ENCODE measurements at places on chromosomes 5 and 9.
A peak's percentile ranks its signal among the peaks of the same experiment; 100 is the strongest.

- no peak for DNase-seq
These were observed 155.1 kb downstream of the PDZD2 start for GRCh38 chr5:31794009-31794408.

DNA sequence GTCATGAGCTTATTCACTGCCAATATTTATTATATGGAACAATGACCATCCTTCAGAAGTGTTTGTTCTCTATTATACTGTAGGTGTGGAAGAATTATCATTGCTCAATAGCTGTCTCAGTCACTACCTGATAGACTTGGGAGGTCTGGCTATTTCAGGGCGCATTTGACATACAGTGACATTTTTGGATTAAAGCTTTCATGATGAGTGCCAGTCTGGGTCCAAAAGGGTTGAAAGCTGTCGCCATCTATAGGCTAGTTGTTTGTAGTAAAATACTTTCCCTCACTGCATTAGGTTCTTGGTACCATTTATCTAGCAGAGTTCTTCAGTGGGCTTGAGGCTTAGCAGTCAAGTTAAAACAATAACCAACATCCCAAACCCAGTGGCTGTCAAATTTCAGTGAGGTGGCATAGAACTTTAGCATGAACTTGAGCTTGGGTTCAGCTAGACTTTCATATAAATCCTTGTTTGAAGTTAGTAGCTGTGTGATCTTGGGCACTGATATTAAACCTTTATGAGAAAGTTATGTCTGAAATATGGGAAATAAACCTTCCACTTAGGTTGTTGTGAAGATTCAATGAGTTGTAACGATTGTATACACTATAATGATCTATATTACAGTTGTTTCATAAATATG lies 110.5 kb upstream of the CDKN2B start:
- no peak for DNase-seq

DNA sequence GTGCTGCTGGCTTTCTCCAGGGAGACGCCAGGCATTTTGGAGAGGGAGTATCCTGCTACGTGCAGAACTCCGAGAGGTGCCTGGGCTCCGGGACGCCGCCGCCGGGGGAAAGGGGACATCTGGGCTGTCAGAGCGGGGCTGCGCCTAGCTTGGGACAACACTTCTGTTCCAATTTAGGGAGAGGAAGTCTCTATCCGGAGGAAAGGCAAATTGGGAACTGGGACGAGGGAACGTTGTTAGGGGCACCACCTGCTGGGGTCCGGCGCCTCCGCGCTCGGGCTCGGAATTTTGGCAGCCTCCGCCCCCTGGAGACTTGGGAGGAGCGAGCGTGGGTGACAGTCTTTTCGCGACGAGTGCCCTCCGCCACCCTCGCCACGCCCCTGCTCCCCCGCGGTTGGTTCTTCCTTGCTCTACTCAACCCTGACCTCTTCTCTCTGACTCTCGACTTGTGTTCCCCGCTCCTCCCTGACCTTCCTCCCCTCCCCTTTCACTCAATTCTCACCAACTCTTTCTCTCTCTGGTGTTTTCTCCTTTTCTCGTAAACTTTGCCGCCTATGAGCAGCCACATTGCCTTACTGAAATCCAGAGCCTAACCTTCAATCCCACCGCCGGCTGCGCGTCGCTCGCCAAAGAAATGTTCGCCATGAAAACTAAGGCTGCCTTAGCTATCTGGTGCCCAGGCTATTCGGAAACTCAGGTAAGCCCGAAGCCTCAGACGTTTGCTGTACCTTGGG lies 1.6 kb downstream of the TSLP start:
- DNase-seq: no peak

- no peak for DNase-seq
These were observed 17.8 kb downstream of the BICD2 start for GRCh38 chr9:92746567-92747458.

- DNase-seq: peak; percentile 7
These were observed 30.2 kb downstream of the MLANA start for GRCh38 chr9:5920860-5921328.

- DNase-seq: no peak
These were observed 91.0 kb downstream of the AOPEP start for GRCh38 chr9:94817291-94818177.

DNA sequence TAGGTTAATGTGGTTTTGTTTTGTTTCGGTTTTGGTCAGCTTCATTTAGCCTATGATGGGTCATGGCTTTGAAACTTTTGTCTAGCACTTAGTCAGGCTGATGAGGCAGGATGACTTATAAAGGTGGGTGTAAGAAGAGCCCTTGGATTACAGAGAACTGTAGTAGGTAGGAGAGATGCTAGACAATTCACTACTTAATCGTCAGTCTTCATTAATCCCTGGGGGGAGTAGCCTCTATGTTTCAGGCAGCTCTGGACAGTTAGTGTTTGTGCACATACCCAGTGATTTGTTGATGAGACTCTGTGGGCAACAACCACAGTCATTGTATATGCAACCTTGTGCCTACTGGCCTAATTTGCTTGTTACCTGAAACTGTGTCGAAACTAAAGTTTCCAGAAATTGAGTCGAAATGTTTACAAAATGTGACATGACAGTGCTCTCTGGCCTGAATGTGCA lies 113.3 kb downstream of the MTREX start:
- no peak for DNase-seq

DNA sequence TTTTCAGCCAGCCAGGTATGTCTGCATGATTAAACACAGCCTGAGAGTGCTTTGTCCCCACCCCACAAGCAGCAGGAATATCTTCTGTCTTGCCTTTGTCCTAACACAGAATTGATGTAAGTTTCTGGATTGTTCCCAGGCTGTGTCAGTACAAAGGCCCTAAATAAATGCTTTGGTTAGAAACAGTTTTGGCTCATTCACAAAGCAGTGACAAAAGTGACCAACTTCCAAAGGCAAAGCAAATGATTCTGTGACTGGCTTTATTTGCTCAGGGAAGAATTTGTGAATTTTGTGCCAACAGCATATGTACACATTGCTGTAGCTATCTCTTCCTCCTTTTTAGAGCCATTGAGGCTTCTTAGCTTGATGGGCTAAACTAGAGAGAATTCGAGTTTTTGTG lies 133.7 kb downstream of the PLPPR1 start:
- DNase-seq: no peak

GRCh38 chr5:143716881-143717280 lies 95.1 kb upstream of the HMHB1 start:
- no peak for DNase-seq

GRCh38 chr9:126965541-126966428 lies 51.2 kb downstream of the RALGPS1 start:
- peak; percentile 37 for DNase-seq

DNA sequence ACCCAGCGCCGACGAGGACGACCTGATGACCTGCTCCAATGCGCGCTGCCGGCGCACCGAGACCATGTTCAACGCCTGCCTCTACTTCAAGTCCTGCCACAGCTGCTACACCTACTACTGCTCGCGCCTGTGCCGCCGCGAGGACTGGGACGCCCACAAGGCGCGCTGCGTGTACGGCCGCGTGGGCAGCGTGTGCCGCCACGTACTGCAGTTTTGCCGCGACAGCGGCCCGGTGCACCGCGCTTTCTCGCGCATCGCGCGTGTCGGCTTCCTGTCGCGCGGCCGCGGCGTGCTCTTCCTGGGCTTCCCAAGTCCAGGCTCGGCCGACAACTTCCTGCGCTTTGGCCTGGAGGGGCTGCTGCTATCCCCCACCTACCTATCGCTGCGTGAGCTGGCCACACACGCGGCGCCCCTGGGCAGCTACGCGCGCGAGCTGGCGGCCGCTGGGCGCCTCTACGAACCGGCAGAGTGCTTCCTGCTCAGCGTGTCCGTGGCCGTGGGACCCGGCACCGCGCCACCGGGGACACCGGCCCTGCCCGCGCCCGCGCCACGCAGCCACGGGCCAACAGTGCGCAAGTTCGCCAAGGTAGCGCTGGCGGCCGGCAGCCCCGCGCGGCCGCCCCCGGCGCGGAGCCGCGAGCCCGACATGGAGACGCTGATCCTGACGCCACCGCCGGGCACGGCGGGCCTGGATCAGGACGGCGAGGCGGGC lies 2.7 kb upstream of the PHPT1 start:
- no peak for DNase-seq

DNA sequence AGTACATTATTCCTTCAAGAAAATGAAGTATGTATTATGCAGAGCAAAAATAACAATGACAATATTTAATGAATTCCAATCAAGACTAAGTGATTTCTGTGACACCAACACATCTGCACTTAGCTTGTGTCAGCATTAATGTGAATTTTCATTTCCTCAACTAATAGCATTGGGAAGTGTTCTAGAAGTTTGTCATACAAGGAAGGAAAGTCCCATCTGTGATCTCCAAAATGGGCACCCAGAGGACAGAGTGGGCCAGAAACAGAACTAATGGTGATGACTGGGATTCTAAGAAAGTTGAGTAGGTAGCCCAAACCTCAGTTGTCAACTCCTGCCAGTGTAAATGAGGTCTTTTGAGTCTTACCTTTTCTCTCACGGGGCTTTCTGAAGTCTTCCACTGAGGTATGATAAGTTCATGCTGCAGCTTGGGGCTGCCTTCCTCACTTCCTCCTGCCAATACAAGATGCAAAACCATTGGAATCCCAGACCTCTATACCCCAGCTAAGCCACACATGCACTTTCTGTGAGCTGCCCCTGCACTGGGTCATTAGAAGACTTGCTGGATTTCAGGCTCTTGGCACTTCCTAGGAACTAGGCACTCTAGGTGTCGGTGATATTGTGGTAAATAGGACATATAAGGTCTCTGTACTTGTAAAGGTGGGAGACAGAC lies 4.9 kb downstream of the ADAM19 start:
- DNase-seq: no peak

DNA sequence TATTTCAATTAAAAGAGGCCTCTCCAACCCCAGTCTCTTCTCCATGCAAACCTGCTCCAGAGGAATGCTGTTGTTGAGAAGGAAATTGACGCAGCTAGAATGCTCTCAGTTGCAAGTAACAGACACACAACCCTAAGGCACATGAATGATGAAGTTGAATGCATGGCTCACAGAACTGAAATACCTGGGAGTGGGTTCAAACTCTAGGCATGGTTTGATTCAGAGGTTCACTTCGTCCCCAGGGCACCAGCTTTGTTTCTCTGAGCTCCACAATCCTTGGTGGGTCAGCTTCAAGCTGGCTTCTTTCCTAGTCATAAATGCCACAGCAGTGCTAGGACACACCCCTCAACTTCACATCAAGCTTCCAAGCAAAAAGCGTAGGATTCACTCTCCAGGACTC lies 4.6 kb downstream of the ACTL7B start:
- DNase-seq: no peak

DNA sequence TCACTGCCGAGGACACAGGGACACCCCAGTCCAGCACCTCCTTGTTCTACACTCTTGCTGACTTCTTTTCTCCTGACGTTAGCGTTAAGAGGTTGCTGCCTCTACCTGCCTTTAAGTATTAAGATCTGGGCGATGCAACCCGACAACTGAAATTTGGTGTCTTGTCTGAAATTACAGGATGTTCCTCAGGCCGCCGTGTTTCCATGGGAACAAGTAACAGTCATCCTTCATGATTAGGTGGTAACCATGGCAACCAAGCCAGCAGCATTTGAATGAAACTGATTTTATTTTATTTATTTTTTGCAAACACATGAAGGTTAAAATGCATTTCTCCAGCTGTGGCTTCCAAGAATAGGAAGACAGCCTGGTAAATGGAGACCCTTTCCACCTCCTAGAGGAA lies 20.8 kb downstream of the DAB2IP start:
- DNase-seq: no peak

DNA sequence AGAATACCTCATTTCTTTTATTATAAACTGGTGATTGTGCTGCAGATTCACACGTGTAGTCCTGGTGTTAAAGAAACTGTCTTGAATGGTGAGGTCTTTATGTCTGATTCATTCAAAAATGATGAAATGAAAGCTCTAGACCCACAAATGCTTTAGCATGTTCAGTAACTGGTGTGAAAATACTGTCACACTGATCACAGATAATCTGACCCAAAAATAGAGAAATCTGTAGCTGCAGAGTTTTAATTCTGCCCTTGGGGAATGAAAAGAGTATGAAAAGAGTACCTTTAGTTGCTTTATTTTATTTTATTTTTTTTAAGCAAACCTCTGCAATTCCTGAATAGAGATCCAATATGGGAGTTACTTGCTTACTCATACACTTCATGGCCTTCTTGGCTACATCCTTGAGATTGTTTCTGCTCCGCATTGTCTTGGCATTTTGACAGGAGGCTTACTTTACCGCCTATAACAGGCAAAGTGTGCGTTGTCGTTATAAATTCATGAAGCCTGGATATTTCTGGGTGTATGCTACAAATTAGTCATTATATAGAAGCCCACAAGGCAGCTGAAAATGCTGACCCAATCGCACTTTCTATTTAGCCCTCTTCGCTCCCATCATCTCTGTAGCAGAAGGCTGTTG lies 2.7 kb downstream of the RGMB start:
- no peak for DNase-seq

GRCh38 chr9:38183994-38184568 lies 115.1 kb upstream of the SHB start:
- DNase-seq: no peak

DNA sequence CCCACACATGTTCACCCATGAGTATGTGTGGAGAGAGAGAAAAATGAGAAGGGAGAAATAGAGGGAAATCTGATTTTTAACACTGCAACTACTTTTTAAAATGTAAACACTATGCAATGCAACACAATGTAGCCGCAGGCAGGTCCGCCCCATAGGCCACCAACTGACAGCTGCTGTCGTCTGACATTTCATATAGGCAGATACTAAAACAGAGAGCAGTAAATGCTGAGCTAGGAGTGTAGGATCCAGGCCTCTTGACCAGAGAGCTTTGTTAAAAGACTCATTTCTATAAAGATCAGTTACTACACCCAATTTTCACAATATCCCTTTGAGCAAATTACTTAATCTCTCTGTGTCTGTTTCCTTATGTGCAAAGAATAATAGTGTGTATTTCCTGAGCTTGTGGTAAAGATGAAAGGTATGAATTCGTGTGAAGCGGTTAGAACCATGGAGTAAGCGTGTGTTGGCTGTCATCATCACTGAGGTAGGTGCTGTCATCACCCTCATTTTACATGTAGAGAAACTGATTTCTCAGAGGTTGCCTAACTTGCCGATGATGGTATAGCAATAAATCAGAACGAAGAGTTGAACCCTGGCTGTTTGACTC lies 55.2 kb upstream of the PDE8B start:
- DNase-seq: no peak

DNA sequence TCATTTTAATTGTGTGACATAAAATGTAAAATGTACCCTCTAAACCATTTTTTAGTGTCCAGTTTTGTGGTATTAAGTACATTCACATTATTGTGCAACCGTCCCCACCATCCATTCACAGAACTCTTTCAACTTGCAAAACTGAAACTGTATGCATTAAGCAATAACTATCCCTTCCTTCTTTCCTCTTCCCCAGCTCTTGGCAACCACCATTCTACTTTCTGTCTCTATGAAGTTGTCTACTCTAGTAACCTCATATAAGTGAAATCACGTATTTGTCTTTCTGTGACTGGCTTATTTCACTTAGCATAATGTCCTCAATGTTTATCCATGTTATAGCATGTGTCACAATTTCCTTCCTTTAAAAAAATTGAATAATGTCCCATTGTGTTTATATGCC lies 142.4 kb downstream of the C9orf152 start:
- DNase-seq: no peak

- DNase-seq: no peak
These were observed 1.5 kb upstream of the MYOZ3 start for GRCh38 chr5:150659360-150660107.

- no peak for DNase-seq
These were observed 252.7 kb downstream of the EFNA5 start for GRCh38 chr5:107418071-107418470.
